ENCODE measurements at places on chromosomes 6 and 20. TPM values are rescaled to one million over a fixed set of nuclear protein-coding genes. Genes with fewer than 3 reads are reported as not detected.

DNA sequence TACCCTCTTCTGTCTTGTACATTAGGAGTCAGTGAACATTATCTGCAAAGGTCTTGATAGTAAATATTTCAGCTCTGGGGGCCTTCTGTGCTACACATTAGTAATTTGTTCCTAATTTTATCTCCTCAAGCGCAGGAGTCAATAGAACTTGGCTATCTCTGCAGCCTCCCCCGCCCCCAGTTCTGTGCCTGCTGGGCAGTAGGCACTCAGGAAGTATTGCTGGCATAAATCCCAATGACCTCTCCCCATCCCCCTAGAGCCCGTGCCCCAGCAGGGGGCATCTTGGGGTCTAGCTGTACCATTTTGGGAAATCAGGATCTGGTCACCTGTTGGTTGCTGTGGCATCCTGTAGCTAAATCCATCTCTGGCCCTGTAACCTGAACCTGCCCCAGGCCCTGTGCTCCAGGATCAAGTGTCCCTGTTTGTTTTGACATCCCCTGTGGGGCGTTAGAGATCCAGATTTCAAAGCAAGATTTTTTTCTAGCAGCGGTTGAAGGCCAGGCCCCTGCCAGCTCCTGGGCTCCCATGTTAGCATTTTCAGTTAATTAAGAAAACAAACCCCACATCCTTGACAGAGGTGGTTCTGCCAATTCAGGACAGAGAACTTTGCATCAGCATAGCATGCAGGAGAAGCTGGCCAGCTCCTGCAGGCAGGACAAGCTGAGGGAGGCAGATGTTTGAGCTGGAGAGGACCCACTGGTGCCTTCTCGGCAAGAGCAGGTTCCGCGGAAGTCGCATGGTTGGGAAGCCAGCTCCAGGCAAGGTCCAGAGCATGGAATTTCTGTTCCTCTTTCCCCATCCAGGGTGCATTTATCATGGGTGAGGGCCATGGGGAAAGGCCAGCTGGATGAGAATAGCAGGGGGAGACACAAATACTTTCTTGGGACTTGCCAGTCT, 32.1 kb downstream of the DAAM2 start:
- DNase-seq, result no peak

DNA sequence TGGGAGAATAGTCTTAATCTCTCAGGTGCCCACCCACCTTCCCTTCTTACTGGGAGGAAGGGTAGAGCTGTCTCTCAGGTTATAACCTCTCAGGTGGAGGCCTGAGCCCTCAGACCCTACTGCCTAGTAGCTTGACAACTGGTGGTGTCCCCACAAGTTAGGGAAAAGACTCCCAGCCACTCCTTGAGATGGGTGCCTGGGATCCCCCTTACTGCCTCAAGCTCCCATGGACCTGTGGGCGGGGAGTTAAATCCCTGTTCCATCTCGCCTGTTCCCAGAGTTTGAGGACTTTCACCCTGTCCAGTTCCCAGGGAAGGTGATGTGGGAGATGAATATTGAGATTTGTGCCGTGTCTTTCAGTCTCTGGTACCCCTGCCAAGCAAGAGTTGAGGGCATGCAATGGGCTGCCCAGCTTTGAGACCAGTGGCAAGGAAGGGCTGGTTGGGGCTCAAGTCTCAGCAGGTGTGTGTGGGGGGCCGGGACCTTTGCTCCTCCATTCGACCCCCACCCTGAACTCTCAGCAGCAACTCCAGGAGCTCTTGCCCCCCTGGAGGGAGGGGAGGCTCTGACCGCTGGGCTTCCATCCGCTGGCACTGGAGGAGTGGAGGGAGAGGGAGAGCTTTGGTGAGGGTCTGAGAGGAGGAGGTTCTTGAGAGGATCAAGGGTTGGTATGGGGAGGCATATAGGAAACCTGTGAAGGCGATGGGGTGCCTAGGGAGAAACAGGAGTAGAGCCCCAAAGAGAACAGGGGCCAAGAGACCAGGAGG, 1.1 kb upstream of the PBX2 start:
- no peak for DNase-seq

GRCh38 chr6:46174904-46175303, 4.1 kb upstream of the ENPP5 start:
- no peak for DNase-seq

Gene FGD2
- total RNA-seq, result 10.0 TPM

GRCh38 chr6:91149246-91149955, 562.5 kb upstream of the MAP3K7 start:
- no peak for DNase-seq

- DNase-seq, result no peak
These were observed 183.2 kb upstream of the JARID2 start for GRCh38 chr6:15062516-15063252.

DNA sequence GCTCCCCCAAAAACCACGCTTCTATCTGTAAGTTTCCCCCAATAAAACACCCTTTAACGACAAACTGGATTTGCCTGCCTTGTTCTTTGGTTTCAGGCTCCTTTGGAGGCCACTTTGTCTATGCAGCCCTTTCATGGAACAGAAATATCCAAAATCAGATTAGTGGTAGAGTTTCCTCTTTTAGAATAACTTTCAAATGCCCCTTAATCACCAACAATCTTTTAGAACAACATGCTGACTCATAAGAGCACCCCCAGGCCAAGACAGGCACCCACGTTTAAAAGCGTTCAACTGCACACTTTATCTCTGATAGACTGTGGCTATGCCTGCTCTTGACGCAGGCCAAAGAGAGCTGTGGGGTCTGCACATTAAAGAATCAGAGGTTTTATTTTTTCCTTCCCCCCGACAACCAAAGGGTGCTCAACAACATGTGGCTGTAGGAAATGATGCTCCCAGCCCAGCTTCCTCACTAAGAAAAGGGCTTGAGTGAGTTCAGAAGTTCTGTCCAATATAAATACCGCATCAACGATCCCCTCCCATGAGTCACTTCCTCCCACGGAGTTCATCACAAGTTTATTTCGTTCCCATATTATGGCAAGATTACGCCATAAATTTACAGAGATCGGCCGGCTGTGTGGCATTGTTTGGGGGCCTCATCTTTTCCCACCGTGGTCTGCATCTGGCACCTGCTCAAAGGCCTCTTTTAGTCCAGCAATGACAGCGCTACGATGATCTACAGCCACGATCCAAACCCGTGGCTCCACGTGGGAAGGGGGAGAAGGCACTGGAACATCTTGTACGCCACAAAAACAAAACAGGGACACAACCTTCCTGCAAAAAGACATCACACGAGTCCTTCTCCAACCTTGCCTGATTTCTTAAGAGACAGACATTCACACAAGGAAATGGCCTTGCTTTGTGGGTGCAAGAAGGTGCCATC, 88.8 kb upstream of the NFATC2 start:
- DNase-seq, result no peak

DNA sequence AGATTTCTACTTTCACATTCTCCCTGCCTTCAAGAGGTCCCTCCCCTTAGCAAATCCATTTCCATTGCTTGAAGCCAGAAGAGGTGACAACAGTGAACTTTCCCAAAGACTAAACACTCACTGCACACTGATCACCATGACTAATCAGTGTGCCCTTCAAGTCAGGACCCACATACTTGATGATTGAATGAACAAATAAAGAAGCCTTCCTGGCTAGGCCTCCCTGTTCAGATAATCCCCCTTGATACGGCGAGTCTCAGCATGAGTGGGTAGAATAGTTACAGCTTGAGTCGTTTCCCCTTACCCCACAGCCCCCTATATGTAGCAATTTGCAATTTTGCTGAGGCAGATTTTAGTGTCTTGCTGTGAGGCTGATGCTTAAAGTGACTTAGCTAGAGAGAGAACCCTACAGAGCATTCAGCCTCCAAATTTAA, 102.2 kb downstream of the UNC5CL start:
- DNase-seq, result no peak

Gene NHLRC1
- total RNA-seq, result 7.7 TPM

Gene GPR63
- 7.4 TPM for total RNA-seq

Data from dorsolateral prefrontal cortex (tissue), 122 donors.